Activated T-cell treated with anti-CD3 and anti-CD28 coated beads for 48 hours (primary cell): ENCODE measurements at places on chromosomes 12 and 14.
A peak's percentile ranks its signal among the peaks of the same experiment; 100 is the strongest.

DNA sequence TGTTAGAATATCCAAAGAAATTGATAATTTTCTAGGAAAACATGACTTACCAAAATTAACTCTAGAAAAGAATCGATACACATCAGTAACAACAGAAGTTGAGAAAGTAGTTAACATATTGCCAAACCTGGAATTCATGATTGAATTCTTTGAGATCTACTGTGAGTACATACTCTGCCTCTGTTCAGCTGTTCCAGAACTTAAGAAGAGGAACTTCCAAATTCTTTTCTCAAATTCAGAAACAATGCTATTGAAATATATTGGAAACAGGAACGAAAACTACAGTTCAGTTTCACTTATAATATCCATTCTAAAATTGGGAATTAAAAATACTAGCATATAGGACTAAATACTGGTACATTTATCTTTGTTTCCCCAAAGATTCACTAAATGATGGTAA is 57.9 kb downstream of the MARK3 start:
- no peak for DNase-seq

DNA sequence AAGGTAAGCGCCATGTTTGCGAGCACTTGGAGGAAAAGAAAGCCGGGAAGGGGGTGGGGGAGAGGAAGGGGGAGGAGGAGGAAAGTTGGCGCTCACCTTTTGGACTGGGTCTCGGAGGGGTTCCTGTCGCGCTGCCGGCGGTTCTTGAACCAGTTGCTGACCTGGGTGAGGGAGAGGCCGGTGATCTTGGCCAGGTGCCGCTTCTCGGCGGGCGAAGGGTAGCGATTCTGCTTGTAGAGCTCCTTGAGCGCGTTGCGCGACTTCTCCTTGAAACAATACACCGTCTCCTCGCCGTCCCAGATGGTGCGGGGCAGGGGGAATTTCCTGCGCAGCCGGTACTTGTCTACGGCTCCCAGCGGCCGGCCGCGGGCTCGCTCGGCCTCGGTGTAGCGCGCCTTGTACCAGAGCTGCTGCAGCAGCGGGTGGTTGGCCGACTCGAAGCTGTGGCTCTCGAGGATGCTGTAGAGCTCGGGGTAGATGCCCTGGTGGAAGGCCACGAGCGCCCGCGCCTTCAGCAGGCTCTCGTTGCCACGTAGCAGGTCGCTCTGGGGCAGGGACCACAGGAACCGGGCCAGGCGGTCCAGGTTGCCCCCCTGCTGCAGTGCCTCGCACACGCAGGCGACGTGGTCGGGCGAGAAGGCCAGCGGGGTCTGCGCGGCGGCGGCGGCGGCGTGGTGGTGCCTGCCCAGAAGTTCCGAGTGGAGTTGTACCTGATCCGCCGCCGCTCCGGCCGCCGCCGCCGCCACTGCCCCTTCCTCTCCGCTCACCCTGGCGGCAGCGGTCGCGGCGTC is 840 bp downstream of the SIX4 start:
- DNase-seq, result peak; percentile 37

DNA sequence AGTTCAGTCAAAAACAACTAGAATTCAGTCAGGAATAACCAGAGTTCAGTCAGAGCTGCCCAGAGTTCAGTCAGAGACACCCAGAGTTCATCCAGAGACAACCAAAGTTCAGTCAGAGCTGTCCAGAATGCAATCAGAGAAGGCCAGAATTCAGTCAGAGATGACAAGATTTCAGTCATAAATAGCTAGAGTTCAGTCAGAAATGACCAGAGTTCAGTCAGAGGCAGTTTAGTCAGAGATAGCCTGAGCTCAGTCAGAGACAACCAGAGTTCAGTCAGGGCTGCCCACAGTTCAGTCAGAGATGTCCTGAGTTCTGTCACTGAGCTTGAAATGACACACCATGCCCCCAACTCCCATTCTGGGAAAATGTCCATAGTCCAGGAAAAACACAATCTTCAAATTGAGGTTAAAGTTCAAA is 1102.8 kb downstream of the BCL11B start:
- no peak for DNase-seq

DNA sequence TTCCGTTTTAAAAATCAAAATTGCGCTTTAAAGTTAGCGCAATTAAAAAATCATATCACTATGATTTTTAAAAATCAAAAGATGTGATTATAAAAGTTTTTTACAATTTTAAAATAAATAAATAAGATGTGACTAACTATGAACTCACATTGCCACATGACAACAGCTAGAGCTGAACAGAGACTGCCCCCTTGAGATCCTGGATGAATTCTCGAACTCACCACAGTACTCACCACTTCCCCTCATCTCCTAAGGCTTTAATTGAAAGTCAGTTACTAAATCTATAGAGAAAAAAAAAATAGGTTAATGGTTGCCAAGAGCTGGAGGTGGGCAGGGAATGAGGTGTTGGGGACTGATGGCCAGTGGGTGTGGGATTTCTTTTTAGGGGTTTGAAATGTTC is 384.2 kb downstream of the ZFP36L1 start:
- DNase-seq, result no peak

- DNase-seq, result no peak
These were observed 5.2 kb downstream of the THTPA start for GRCh38 chr14:23561259-23561658.

DNA sequence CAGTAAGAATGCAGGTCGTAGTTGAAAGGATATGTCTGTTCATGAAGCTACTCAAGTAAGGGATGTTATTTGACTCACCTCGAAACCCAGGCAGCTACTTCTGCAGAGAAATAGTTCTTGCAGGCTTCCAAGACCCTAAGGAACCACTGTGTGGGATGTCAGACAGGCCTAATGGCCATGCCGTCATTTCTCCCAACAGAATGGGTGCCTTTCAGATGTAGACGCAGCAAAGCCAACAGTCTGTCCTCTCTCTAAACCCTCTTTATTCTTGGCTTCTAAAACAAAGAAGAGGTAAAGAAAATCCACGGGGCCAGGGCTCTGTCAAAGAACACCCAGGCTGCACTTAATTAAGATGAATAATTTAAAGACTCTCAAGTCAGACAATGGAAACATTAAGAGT is 19.0 kb upstream of the ACTN1 start:
- no peak for DNase-seq
